ENCODE measurements at places on chromosomes 1 and 21.

- DNase-seq = no peak
- no peaks in the 10 kb centered on the region for H3K36me3 ChIP-seq
- H3K4me1 ChIP-seq = peaks cover 9% of the 10 kb centered on the region
These were observed 145.3 kb upstream of the COL6A1 start for GRCh38 chr21:45836268-45836655.

DNA sequence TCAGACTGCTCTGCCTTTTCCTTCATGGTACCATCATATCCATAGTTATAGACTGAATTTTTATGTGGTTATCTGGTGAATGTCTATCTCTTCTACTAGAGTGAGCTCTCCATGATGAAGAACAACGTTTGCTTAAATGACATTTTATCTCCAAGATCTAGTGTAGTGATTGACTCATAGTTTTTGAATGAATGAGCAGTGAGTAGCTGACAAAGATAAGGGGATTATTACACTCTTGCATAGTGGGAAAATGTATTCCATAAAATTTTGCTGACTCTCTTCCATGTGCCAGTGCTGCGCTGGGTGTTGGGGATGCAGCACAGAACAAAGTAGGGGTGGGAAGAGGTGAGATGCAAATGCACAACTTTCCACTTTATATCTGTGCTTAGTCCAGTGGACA lies 147.7 kb downstream of the TGFB2 start:
- no peak for DNase-seq
- peaks cover 39% of the 10 kb centered on the region for H3K4me1 ChIP-seq
- H3K27me3 ChIP-seq = no peaks in the 10 kb centered on the region

DNA sequence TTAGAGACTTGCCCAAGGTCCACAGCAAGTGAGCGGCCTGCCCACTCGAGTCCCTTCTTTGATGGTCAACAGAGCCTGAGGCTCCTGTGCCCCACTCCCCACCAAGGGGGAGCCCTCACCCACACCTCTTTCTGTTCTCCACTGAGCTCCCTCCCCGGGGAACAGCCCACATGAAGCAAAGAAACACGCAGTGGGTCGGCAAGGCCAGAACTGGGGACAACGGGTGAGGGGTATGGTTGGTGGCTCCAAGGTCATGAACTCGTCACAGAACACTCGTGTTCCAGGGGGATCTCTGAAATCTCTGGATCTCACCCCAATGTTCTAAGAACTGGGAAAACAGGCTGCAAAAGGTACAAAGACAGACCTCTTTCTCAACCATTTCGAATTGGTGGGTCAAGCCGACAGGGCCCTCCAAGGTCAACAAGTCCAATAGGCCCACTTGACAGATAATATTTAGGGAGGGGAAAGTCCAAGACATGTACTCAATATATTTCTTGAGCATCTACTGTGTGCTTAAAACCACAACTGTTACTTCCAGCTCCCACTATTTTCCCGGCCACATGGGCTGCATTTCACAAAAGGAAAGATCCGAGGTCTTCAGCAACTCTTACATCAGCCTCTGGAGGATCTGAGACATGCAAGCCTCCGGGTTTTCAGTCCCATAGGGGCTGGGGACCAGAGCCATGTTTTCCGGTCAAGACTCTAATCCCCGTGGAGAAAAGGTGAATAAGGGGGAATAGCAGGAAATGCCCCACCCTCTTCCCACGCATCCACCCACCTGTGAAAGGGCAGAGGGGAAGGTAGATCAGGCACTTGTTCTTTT lies 1.1 kb upstream of the RAP1GAP start:
- H3K27ac ChIP-seq = no peak overlapping the region
- peaks cover 47% of the 10 kb centered on the region for H3K27me3 ChIP-seq
- H3K36me3 ChIP-seq = no peaks in the 10 kb centered on the region
- peaks cover 36% of the 10 kb centered on the region for H3K4me1 ChIP-seq
- no peak overlapping the region for H3K4me3 ChIP-seq

GRCh38 chr1:237873487-237874211 lies 17.1 kb downstream of the ZP4 start:
- no peak for DNase-seq
- H3K36me3 ChIP-seq = no peaks in the 10 kb centered on the region
- H3K4me3 ChIP-seq = no peak overlapping the region
- H3K4me1 ChIP-seq = no peaks in the 10 kb centered on the region
- no peak overlapping the region for H3K27ac ChIP-seq
- no peaks in the 10 kb centered on the region for H3K27me3 ChIP-seq

GRCh38 chr1:214702556-214702955 lies 99.6 kb downstream of the CENPF start:
- H3K27me3 ChIP-seq = no peaks in the 10 kb centered on the region
- DNase-seq = no peak
- no peaks in the 10 kb centered on the region for H3K36me3 ChIP-seq
- H3K27ac ChIP-seq = no peak overlapping the region
- peaks cover 3% of the 10 kb centered on the region for H3K4me1 ChIP-seq
- H3K4me3 ChIP-seq = no peak overlapping the region

GRCh38 chr1:183600136-183600535 lies 9.9 kb upstream of the NCF2 start:
- peaks cover 20% of the 10 kb centered on the region for H3K4me1 ChIP-seq
- no peaks in the 10 kb centered on the region for H3K36me3 ChIP-seq
- peak overlapping the region; percentile 43 for H3K27ac ChIP-seq
- H3K4me3 ChIP-seq = no peak overlapping the region
- no peaks in the 10 kb centered on the region for H3K27me3 ChIP-seq
- peak; percentile 58 for DNase-seq

GRCh38 chr1:33872275-33872674 lies 8.4 kb downstream of the HMGB4 start:
- H3K27ac ChIP-seq = no peak overlapping the region
- no peak overlapping the region for H3K4me3 ChIP-seq
- no peaks in the 10 kb centered on the region for H3K4me1 ChIP-seq

GRCh38 chr1:229124520-229125124 lies 146.3 kb upstream of the RAB4A start:
- no peaks in the 10 kb centered on the region for H3K36me3 ChIP-seq
- no peaks in the 10 kb centered on the region for H3K4me1 ChIP-seq
- no peak overlapping the region for H3K4me3 ChIP-seq

DNA sequence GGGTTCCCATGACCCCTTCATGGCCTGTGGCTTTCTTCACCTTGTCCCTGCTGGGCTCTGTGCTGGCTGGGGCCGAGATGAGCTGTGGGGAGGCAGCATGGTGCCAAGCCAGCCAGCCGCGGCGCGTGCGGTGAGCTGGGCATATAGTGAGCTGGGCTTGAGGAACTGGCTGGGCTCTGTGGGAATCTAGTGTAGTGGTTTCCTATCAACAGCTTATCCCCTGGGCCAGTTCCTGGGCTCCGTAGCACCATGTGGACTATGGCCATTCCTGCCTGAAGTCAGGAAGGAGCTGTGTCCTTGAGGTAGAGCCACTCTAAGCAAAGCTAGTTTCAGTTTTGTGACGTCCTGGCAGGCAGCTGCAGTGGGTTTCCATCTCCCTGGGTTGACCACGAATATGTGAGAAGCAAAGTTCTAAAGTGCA lies 1.8 kb downstream of the NCMAP start:
- no peak for DNase-seq
- H3K27ac ChIP-seq = no peak overlapping the region
- H3K36me3 ChIP-seq = no peaks in the 10 kb centered on the region
- peaks cover 49% of the 10 kb centered on the region for H3K27me3 ChIP-seq

- H3K4me3 ChIP-seq = no peak overlapping the region
- no peak overlapping the region for H3K27ac ChIP-seq
- peaks cover 23% of the 10 kb centered on the region for H3K4me1 ChIP-seq
- no peak for DNase-seq
These were observed 22.7 kb downstream of the CHML start for GRCh38 chr1:241617426-241617825.

DNA sequence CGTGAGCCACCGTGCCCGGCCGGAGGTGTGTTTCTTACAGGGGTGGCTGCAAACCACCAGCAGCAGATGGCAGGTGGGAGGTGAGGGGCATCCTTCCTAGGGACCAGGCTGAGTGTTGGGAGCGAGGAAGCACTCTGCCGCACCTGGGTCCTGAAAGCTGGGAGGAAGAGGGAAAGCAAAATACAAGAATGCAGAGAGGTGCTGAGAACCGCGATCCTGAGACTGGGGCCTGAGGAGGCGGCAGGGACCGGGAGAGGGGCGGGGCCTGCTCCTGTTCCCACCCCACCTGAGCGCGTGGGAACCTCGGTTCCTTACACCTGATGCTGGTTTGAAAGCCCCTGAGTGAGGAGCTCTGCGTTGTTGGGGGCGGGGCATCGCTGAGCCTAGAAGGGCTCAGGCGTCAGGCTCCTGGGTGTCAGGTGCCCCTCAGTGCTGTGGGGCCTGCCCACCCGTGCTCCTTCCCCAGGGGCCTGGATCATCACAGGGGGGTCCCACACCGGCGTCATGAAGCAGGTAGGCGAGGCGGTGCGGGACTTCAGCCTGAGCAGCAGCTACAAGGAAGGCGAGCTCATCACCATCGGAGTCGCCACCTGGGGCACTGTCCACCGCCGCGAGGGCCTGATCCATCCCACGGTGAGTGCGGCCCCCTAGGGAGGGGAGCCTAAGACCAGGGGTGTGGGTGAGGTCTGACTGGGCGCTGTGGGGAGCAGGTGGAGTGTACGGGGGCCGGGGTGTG lies 15.5 kb downstream of the TRPM2 start:
- H3K4me3 ChIP-seq = no peak overlapping the region
- H3K4me1 ChIP-seq = no peaks in the 10 kb centered on the region
- DNase-seq = peak; percentile 76
- no peaks in the 10 kb centered on the region for H3K27me3 ChIP-seq
- H3K27ac ChIP-seq = no peak overlapping the region

DNA sequence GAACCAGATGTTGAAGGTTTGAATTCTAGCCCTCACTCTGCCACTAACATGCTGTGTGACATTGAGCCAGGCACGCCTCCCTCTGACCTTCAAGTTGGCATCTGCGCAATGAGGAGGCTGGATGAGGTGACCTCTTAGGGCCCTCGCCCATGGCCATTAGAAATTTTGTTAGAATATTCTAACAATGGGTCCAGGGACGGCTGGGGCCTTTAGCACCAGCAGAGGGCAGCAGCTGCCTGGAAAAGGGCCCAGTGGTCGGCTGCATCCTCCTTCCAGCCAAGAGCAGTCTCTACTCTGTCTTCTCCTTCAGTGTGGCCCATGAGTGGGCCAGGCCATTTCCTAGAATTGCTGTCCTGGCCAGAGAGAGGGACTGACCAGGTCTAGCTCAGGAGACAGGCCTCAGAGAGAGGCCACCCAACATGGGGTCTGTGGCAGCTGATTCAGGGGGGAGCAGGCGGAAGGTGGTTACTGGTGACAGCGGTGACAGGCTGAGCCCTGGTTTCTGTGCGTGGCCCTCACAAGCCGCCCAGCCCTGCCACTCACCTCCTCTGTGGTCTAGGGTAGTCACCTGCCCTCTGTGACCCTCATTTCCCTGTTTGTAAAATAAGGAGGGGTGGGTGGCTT lies 101.3 kb upstream of the ACTL8 start:
- no peak overlapping the region for H3K4me3 ChIP-seq
- H3K36me3 ChIP-seq = peaks cover 49% of the 10 kb centered on the region
- no peak overlapping the region for H3K27ac ChIP-seq
- DNase-seq = peak; percentile 99

DNA sequence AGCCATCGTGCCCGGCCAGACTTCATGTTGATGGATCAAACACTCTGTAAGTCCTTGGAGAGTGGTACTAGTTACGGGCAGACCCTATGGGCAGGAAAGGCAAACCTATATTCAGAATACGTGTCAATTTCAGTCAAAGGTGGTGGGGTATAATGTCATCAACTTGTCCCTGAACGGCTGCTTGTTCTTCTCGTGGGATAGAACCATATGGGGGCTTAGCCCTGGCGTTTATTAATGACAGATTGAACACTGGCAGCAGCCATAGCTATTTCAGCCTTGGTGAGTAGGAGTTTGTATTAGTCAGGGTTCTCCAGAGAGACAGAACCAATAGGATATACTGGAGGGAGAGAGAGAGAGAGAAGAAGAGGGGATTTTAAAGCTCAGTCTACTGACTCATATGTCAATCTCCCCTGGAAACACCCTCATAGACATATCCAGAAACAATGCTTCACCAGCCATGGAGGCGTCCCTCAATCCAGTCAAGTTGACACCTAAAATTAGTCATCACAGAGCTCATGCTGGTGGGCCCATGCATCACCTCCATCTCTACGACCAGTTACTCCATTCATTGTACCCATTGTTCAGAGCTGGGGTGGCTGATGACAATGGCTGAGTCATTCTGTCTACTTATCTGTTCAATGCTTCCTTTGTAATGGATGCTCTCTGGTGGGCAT lies 16.1 kb upstream of the AQP10 start:
- no peaks in the 10 kb centered on the region for H3K36me3 ChIP-seq
- peak; percentile 74 for DNase-seq
- H3K4me1 ChIP-seq = peaks cover 22% of the 10 kb centered on the region
- H3K27ac ChIP-seq = no peak overlapping the region
- no peak overlapping the region for H3K4me3 ChIP-seq
- H3K27me3 ChIP-seq = no peaks in the 10 kb centered on the region

- H3K27me3 ChIP-seq = peaks cover 91% of the 10 kb centered on the region
- H3K4me3 ChIP-seq = peak overlapping the region; percentile 66
- H3K36me3 ChIP-seq = no peaks in the 10 kb centered on the region
- DNase-seq = peak; percentile 86
- H3K27ac ChIP-seq = no peak overlapping the region
- H3K4me1 ChIP-seq = peaks cover 12% of the 10 kb centered on the region
These were observed 1.2 kb upstream of the LHX4 start for GRCh38 chr1:180228648-180229482.

DNA sequence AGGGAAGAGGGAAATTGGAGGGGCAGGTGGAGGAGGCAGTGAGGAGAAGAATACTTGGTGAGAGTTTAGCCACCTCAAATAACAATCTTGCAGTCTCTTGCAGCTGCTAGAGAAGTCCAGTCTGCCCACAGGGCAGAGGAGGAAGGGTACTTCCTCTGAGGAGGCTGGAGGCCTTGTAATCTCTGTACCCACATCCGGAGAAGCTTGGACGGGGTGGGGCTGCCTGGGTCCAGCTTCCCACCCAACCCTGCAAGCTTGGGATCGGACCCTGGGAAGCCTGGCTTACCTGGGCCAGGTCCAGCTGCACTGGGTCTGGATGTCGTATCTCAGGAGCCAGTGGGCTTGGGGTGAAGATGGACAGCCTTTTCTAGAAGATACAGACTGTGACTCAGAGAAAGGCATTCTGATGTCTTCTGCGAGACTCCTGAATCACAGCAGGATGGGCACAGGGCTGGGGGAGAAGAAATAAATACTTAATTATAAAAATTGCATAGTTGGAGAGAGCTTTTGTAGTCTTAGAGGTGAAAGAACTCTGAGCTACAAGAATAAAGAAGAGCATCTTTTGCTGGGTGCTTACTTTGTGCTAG lies 111.8 kb upstream of the JUN start:
- H3K4me3 ChIP-seq = no peak overlapping the region
- no peaks in the 10 kb centered on the region for H3K27me3 ChIP-seq
- H3K36me3 ChIP-seq = no peaks in the 10 kb centered on the region
- peak; percentile 47 for DNase-seq
- peaks cover 19% of the 10 kb centered on the region for H3K4me1 ChIP-seq
